Activated CD4-positive, alpha-beta T cell treated with anti-CD3 and anti-CD28 coated beads, Interleukin-2, amount 10 ng/mL, durations not matched to agents 24 days and 14 days (primary cell): ENCODE measurements at places on chromosomes 4 and X. TPM values are rescaled to one million over a fixed set of nuclear protein-coding genes. Genes with fewer than 3 reads are reported as not detected.

- DNase-seq, result no peak
Measured at GRCh38 chr4:17707671-17708070, 73.8 kb downstream of the FAM184B start.

DNA sequence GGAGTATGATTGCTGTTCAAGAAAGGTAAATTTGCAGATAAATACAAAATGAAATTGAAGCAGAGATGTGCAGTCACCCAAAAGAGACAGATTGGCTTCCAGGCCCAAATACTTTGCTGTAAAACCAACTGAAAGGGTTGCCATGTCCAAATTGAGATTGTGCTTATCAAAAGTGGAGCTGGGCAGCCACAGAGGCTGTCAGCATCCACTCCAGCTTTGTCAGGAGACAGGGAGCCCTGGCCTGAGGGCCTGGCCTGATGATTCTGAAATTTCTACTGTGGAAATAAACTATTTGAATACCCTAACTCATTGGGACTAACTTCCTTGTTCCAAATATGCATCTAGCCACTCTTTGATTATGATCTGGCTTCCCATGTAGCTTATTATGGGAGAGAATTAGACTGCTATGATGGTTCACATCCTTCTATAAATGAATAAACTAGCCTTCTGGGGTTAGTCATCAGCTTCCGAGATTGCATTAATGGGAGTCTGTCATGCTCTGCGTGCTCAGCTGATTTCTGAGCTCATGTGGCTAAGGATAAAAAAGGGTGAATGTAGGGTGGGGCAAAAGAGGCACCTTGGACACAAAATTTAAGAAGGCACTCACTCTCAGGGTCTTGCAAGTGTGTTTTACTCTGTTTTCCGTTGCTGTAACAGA is 48.2 kb downstream of the SLC34A2 start:
- DNase-seq, result no peak

DNA sequence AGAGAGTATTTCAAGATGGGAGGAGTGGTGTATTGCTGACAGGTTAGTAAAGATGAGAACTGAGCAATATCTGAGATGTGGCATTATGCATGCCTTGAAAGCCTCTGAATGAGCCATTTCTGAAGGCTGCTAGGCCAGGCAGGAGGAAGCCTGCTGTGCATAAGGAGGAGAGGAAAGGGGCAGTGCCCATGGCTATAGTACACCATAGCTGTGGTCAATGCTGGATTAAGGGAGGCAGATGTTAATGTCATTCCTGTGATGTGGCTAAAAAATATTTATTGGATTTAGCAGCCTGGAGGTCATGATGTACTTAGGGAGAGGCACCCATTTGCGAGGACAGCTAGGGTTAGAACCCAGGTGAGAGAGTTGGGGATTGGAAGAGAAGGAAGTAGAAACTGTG is 130.0 kb upstream of the LNX1 start:
- DNase-seq, result no peak

GRCh38 chr4:55386840-55387239 is 8.9 kb upstream of the TMEM165 start:
- no peak for DNase-seq

DNA sequence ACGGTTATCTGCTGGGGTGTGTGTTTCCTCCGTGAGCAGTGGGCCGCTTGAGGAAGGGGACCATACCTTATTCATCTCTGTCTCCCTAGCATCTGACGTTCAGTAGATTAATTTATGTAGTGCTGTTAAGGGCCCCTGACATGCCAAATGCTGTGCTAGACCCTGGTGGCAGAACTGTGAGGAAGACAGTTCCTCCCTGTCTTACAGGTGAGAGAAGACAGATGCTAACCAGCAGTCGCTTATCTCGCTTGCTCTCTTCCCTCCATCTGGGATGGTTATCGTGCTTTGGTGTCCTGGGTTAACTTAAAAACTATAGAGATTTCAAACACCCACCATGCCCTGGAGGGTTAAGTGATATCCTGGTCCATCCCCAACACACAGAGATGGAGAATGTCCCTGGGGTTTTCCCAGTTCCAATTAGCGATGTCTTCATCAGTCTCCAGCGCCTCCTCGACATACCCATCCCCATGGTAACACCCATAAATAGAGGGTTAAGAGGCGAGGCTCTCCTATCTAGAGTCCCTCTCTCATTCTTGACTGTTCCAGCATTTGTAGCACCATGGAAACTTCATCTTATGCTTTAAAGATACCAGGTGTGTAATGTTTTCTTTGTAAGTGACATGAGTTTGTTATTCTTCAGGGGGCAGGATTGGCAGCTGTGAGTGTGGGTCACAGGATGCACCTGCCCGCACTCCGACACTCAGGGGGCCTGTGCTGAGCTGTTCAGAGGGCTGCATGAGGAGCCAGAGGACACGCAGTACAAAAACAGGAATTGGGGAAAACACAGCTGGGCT is 135.2 kb downstream of the STK32B start:
- DNase-seq, result no peak

DNA sequence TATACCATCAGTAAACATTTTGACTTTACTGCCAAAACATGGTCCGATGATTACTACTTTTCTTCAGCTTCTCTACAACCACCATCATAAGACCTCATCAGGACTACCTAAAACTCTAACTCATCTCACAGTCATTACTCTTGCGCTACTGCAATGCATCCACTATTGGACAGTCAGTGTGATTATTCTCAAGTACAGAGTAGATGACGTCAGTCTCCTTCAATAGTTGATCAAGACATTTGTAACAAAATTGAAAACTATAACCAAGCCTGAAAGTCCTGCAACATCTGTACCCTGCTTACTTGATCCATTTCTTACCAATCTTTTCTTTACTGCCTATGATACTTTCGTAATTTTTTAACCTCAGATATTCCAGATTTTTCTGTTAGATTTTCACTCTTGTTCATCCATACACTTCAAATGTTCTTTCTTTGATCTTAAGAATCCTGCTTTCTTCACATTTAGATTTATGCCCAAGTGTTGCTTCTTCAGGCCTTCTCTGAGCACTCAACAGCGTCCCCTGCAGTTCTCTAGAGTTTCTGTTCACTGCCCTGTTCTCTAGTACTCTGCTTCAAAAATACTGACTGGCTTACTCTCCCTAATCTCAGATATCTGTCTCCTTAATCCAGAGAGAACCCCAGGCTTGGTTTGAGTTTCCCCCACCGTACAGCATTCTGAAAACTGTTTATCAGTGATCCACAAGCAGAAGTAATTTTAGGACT is 1517.6 kb downstream of the STIM2 start:
- DNase-seq, result no peak

- DNase-seq, result peak; percentile 76
Measured at GRCh38 chrX:53089224-53089842, 4.6 kb upstream of the KANTR start.

- no peak for DNase-seq
Measured at GRCh38 chrX:103747163-103747562, 29.5 kb upstream of the PLP1 start.

GRCh38 chr4:2042204-2042946 is 16.8 kb upstream of the NAT8L start:
- DNase-seq, result peak; percentile 86

GRCh38 chrX:154967603-154968002 is 54.9 kb downstream of the F8 start:
- no peak for DNase-seq

DNA sequence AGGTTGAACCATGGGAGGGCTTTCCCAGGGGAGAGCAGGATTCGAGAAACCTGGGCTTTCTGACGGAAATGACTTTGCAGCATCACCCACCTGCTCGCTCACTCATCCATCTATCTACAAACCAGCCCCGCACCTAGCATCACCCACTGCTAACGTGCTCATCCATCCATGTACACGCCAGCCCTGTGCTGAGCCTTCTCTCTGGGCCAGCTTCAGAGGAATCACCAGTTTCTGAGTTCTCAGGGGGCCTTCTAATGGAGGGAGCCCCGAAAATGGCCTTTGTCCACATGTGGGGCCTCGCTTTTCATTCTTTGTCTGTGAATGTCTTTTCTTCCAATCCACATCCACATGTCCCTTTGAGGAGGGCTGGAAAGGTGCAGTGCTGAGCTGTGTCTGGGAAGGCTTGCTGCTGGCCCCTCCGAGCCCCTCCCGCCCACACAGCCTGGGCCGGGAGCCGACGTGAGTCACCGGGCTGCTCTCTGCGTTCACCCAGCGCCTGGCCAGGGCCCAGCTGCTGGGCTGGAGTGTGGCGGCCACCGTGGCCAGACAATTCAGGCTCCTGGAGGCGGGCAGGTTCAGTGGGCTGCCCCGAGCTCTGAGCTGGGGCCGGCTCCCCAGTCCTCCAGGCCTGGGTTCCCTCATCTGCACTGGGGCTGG is 14.7 kb downstream of the SORCS2 start:
- no peak for DNase-seq

GRCh38 chr4:7130621-7131211 is 61.6 kb upstream of the SORCS2 start:
- DNase-seq, result no peak

- DNase-seq, result no peak
Measured at GRCh38 chrX:17456526-17456925, 81.5 kb downstream of the NHS start.

DNA sequence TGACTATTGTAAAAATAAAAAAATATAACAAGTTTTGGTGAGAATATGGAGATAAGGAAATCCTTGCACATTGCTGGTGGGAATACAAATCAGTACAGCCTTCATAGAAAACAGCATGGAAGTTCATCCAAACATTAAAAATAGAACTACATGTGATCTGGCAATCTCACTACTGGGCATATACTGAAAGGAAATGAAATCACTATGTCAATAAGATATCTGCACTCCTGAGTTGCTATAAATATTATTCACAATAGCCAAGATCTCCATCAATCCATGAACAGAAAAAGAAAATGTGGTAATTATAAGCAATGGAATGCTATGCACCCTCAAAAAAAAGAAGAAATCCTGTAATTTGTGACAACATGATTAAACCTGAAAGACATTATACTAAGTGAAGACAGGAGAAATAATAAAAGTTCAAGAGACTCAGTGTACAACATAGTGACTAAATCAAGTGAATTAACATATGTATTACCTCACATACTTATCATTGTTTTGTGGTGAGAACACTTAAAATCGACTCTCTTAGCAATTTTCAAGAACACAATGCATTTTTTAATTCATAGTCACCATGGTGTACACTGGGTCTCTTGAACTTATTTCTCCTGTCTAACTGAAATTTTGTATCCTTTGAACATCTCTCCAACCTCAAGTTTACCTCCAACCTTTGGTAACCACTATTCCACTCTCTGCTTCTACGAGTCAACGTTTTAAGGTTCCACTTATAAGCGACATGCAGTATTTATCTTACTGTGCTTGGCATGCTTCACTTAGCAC is 1703.7 kb upstream of the AGA start:
- no peak for DNase-seq

GRCh38 chr4:48149827-48150370 is 15.8 kb upstream of the TXK start:
- no peak for DNase-seq

- no peak for DNase-seq
Measured at GRCh38 chrX:23631136-23631535, 36.2 kb upstream of the PRDX4 start.

GRCh38 chr4:42401171-42401570 is 3.9 kb downstream of the SHISA3 start:
- DNase-seq, result no peak

GRCh38 chr4:32462944-32463343 is 1742.8 kb downstream of the PCDH7 start:
- DNase-seq, result no peak

- DNase-seq, result no peak
Measured at GRCh38 chr4:55008166-55009056, 117.0 kb downstream of the KDR start.

DNA sequence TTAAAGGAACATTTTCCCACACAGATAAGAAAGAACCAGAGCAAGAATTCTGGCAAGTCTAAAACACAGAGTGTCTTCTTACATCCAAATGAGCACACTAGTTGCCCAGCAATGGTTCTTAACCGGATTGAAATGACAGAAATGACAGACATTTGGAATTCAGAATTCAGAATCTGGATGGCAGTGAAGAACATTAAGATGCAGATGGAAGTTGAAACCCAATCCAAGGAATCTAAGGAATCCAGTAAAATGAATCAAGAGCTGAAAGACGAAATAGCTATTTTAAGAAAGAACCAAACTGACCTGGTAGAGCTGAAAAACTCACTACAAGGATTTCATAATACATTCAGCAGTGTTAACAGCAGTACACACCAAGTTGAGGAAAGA is 21.5 kb downstream of the ANAPC10 start:
- no peak for DNase-seq

GRCh38 chr4:15552557-15553362 is 83.1 kb downstream of the CC2D2A start:
- no peak for DNase-seq

DNA sequence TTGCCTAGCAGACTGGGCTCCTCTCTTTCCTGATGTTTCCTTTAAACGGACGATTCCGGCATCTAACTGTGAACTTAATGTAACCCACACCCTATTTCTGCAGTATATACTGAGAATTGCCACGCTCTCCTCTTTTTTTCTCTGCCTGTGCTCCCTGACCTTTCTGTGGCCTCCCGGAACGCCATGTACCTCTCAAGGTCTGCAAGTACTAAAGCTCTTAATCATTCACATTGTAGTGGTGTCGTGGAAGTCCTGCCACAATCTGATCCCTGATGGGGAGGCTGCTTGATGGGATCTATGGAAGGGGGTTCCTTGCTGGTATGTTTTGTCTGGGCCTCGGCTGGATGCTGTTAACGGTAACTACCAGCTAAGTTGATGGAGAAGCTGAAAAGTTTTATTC is 302.9 kb upstream of the EPHA5 start:
- DNase-seq, result no peak

ATP2B3 gene
- total RNA-seq, result not detected in 2 replicates

TEC gene
- total RNA-seq, result 2.7 and 3.0 TPM in 2 replicates

TMEM150C gene
- total RNA-seq, result not detected in 2 replicates

SAGE1 gene
- not detected in 2 replicates for total RNA-seq

TRPC5OS gene
- not detected in 2 replicates for total RNA-seq

SEPTIN6 gene
- 151 and 153 TPM in 2 replicates for total RNA-seq

MAGEA2 gene
- not detected in 2 replicates for total RNA-seq

NAP1L2 gene
- 1.9 and 2.1 TPM in 2 replicates for total RNA-seq

TRMT10A gene
- 7.4 and 8.6 TPM in 2 replicates for total RNA-seq

GAGE1 gene
- total RNA-seq, result not detected in 2 replicates

EREG gene
- total RNA-seq, result not detected in 2 replicates

DUSP21 gene
- total RNA-seq, result not detected in 2 replicates

SH2D1A gene
- total RNA-seq, result 51.7 and 53.9 TPM in 2 replicates

OCIAD1 gene
- 116 and 130 TPM in 2 replicates for total RNA-seq
